Central memory CD4-positive, alpha-beta T cell (primary cell): ENCODE measurements at places on chromosomes 3 and 15.

GRCh38 chr3:179018808-179019207 is 52.8 kb downstream of the ZMAT3 start:
- no peak for DNase-seq

DNA sequence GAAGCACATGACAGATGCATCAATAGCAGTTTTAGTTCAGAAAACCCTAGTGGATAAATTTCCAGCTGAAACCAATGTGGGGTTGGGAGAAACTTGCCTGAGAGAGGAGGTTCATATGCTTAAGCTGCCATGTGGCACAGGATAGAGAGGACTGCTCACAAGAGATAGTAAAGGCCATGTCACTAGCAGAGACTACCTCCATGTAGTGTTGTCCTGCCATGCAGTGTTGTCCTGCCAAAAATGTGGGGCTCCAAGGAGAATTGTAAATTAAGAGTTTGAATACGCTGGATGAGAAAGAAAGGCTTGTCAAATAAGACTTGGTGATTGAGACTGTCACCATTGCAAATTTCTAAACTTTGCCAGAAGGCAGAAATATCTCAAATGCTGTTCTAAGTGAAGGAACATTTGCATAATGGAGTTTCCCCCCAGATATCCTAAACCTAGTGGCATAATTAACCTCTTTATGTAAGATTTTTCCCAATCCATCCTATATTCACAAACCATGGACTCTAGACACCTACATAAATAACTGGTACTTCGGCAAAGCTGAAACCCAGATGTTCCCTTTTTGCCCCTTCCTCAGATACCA is 938.3 kb upstream of the ALCAM start:
- DNase-seq: no peak

DNA sequence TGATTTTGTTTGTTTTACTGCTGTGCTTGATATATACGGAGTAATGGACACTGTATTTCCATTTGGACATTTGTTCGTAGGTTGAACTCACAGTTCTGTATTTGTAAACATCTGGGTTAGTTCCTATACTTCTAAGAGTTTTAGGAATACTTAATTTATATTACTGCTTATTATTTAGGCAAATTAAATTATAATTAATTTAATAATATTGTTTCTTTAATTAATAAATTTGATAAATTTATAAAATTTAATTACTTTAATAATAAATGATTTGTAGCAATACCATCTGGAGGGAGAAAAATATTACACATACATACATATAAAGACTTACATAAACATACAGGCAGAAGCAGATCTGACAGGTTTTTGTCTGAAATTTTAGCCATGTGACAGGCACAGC is 14.5 kb upstream of the B4GALT4 start:
- no peak for DNase-seq

- no peak for DNase-seq
These were observed 1246.5 kb downstream of the OTOL1 start for GRCh38 chr3:162743091-162743490.

- DNase-seq: no peak
These were observed 151.4 kb upstream of the SEMA6D start for GRCh38 chr15:47565949-47566348.

- DNase-seq: no peak
These were observed 49.7 kb downstream of the LRTM1 start for GRCh38 chr3:54878145-54878544.

- no peak for DNase-seq
These were observed 416 bp upstream of the CORO2B start for GRCh38 chr15:68578175-68578979.

GRCh38 chr15:60831540-60831939 is 352.6 kb upstream of the ICE2 start:
- DNase-seq: no peak

DNA sequence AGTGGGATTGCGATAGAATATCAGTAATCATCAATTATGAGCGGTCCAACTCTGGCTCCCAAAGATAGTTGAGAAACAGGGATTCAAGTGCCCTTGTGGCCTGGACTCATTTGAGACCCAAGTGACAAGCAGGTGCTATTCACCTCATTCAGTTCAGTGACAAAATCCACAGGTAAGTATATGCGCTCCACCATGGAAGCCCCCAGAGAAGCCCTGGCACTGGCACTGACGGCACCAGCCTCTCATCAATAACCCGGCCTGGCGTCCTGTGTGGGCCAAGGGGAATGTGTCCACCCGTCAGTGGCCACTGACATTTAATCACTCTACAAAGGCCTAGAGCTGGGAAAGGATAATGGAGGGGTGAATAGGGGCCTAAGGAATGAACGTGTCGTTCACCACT is 117.2 kb downstream of the ADCY5 start:
- no peak for DNase-seq

- no peak for DNase-seq
These were observed 6.0 kb downstream of the SLC6A1 start for GRCh38 chr3:10998542-10998941.

GRCh38 chr15:69303337-69304181 is 4.8 kb downstream of the PAQR5 start:
- no peak for DNase-seq

DNA sequence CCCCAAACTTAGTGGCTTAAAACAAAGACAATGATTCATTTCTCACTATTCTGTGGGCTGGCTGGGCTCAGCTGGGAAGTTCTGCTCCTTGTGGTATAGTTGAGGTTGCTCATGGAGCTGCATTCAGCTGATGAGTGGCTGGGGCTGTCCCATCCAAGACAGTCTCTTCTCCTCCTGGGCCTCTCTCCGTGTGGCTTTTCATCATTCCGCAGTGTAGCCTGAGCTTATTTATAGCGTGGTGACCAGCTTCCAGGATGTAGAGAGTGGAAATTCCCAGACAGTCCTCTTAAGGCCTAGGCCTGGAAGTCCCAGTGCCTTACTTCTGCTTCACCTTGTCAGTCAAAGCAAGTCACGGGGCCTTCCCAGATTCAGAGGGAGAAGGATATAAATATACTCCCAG is 136.7 kb upstream of the DAZL start:
- DNase-seq: no peak

- DNase-seq: no peak
These were observed 53.0 kb upstream of the CORO2B start for GRCh38 chr15:68525815-68526214.
